Astrocyte (in vitro differentiated cells and primary cell): ENCODE measurements at places on chromosomes 7 and 10. TPM values are rescaled to one million over a fixed set of nuclear protein-coding genes. Genes with fewer than 3 reads are reported as not detected.
A peak's percentile ranks its signal among the peaks of the same experiment; 100 is the strongest.

DNA sequence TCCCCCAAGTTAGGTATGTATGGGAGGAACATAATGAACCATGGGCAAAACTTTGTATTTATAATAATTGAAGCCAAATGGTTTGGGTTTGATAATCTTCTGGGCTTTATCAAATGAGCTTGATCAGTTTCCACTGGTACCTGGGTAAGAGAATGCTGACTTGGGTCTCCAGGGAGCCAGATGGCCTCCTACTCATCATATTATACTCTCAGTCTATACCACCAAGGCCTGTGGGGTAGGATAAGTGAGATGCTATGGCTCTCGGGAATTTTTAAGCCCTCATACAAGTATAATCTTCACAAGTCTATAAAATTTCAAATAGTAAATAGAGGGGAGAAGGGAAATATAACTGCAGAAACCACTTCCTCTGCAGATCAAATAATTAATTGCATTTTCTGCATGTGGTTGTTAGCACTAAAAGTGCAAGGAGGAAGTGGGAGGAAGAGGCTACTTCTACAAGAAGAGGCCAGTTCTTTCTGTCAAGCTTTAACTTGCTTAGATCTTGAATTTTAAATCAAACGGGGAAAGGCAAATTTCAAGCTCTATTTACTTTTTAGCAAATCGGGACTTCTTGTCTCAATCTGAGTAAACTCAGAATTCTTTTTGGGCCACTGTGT is 349.0 kb downstream of the SORCS1 start:
- DNase-seq = no peak
- no peaks in the 10 kb centered on the region for H3K4me1 ChIP-seq
- no peaks in the 10 kb centered on the region for H3K27me3 ChIP-seq
- no peaks in the 10 kb centered on the region for H3K36me3 ChIP-seq
- H3K27ac ChIP-seq = no peak overlapping the region

- no peak overlapping the region for H3K4me3 ChIP-seq
- H3K27me3 ChIP-seq = no peaks in the 10 kb centered on the region
- no peaks in the 10 kb centered on the region for H3K36me3 ChIP-seq
- no peak overlapping the region for H3K27ac ChIP-seq
- H3K4me1 ChIP-seq = no peaks in the 10 kb centered on the region
These were observed 12.7 kb upstream of the EFCAB10 start for GRCh38 chr7:105594034-105594433.

DNA sequence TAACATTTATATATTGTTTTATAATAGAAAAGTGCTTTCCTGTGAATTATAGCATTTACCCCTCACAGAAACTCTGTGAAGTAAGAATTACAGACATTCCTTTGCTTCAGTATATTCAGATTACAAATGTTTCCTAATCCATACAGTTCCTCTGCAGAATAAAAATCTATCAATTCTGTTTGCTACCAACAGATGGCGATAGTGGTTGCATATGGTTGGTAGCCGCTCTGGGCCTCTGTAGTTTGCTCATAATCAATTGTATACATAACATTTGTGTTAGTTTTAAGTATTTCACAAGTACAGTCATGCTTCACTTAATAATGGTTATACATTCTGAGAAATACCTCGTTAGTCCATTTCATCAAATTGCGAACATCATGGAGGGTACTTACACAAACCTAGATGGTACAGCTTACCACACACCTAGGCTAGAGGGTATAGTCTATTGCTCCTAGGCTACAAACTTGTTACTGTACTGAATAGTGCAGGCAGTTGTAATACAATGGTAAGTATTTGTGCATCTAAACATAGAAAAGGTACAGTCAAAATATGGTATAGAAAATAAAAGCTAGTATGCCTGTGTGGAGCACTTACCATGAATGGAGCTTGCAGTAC is 94.4 kb upstream of the STEAP4 start:
- H3K27ac ChIP-seq = no peak overlapping the region
- H3K27me3 ChIP-seq = no peaks in the 10 kb centered on the region
- H3K4me3 ChIP-seq = no peak overlapping the region
- no peaks in the 10 kb centered on the region for H3K4me1 ChIP-seq
- no peak for DNase-seq

GPRIN2 gene
- total RNA-seq = 2.2 and 3.0 TPM in 2 replicates

GRCh38 chr7:30969604-30969970 is 5.8 kb downstream of the GHRHR start:
- no peaks in the 10 kb centered on the region for H3K36me3 ChIP-seq
- DNase-seq = no peak
- H3K4me3 ChIP-seq = no peak overlapping the region
- H3K27me3 ChIP-seq = peaks cover 45% of the 10 kb centered on the region
- no peak overlapping the region for H3K27ac ChIP-seq

FAM25A gene
- total RNA-seq = not detected in 2 replicates

GBX1 gene
- not detected in 2 replicates for total RNA-seq

DNA sequence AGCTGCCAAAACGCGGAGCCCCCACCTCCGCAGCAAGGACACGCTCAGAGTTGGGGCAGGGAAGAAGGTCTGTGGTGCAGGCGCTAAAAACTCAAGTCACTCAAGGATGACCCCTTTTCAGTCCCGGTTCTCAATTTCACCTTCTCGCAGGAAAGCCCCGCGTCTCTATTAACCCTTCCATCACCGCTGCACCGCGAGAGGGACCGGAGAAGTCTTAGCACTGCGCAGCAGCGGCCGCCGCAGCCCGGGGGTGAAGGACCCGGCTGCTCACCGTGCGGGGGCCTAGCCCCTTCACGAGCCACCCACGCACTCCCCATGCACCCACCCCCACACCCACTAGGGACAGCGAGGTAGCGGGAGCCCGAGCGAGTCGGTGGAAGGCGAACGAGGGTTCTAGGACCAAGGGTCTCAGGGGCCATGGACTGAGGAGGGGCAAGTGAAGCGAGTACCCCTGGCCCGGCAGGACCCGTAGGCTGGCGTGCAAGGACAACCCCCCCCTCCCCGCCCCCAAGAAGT is 162.9 kb downstream of the SH3PXD2A start:
- no peak overlapping the region for H3K27ac ChIP-seq
- no peaks in the 10 kb centered on the region for H3K36me3 ChIP-seq

TRIM74 gene
- total RNA-seq = 0.79 and 0.91 TPM in 2 replicates

DNA sequence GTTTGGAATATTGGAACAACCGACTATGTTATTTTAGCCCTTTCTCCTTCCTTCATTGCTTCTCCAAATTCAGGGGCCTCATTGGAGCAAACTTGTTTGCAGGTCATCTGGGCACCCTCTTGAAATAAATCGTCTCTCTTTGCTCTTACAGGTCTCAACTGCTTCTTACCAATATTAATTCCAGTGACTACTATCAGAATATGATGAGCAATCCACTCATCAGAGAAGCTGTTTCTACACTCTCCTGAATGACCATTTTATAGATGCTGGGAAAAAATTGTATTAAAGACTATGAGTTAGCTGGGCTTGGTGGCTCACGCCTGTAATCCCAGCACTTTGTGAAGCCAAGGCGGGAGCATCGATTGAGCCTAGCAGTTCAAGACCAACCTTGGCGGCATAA is 12.5 kb upstream of the HNRNPF start:
- DNase-seq = no peak
- no peak overlapping the region for H3K27ac ChIP-seq
- H3K27me3 ChIP-seq = no peaks in the 10 kb centered on the region
- no peaks in the 10 kb centered on the region for H3K36me3 ChIP-seq
- H3K4me3 ChIP-seq = no peak overlapping the region
- H3K4me1 ChIP-seq = peaks cover 5% of the 10 kb centered on the region

- H3K4me1 ChIP-seq = no peaks in the 10 kb centered on the region
- no peaks in the 10 kb centered on the region for H3K36me3 ChIP-seq
- no peaks in the 10 kb centered on the region for H3K27me3 ChIP-seq
- no peak for DNase-seq
These were observed 86.4 kb downstream of the WDR37 start for GRCh38 chr10:1142596-1142995.

GRCh38 chr10:31607481-31607880 is 288.5 kb downstream of the ZEB1 start:
- no peaks in the 10 kb centered on the region for H3K36me3 ChIP-seq
- H3K27ac ChIP-seq = no peak overlapping the region
- H3K4me1 ChIP-seq = peaks cover 6% of the 10 kb centered on the region
- H3K27me3 ChIP-seq = no peaks in the 10 kb centered on the region

DNA sequence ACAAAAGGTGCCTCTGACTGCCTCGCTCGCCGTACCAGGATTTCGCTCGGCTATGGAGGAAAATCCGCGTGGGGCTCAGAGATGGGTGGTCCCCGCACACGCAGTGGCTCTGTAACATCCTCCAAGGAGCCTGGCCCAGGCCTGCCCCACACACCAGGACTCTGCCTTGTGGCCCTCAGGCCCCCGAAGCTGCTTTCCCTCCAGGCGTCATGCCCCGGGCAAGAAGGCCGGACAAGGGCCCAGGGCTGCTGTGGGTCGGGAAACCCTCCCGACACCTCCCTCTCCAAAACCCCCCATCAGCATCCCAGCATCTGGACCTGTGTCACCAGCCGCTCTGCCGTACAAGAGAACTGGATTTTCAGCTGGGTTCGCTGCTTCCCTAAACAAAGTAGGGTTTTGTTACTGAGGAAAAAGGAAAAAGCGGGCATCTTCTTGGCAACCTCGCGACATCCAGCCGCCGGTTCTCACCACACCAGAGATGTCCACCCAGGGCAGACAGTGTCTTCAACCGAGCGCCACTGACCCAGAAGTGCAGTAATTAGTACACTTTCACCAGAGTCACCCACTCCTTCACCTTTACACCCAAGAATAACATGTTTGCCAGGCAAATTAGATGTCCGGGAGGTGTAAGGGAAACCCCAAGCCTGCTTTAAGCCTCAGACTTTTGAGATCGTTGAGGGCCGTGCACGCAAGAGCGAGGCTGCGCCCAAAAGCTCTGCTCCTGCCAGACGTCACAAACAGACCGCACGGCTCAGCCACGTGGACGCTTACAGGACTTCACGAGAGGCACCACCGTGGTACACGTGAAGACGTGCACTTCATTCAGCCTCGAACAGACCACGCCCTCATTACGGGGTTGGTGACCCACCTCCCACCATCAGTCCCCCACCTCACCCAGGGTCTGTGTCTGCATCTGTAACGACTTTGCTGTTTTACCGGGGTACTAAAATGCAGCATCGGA is 62.2 kb downstream of the DIP2C start:
- no peaks in the 10 kb centered on the region for H3K36me3 ChIP-seq
- no peak for DNase-seq
- H3K27ac ChIP-seq = no peak overlapping the region
- no peak overlapping the region for H3K4me3 ChIP-seq

GRCh38 chr10:104642658-104643302 is 1.7 kb downstream of the SORCS3 start:
- H3K36me3 ChIP-seq = no peaks in the 10 kb centered on the region
- H3K27ac ChIP-seq = no peak overlapping the region
- H3K27me3 ChIP-seq = peaks cover 41% of the 10 kb centered on the region
- H3K4me1 ChIP-seq = peaks cover 4% of the 10 kb centered on the region
- H3K4me3 ChIP-seq = peak overlapping the region; percentile 48

DNA sequence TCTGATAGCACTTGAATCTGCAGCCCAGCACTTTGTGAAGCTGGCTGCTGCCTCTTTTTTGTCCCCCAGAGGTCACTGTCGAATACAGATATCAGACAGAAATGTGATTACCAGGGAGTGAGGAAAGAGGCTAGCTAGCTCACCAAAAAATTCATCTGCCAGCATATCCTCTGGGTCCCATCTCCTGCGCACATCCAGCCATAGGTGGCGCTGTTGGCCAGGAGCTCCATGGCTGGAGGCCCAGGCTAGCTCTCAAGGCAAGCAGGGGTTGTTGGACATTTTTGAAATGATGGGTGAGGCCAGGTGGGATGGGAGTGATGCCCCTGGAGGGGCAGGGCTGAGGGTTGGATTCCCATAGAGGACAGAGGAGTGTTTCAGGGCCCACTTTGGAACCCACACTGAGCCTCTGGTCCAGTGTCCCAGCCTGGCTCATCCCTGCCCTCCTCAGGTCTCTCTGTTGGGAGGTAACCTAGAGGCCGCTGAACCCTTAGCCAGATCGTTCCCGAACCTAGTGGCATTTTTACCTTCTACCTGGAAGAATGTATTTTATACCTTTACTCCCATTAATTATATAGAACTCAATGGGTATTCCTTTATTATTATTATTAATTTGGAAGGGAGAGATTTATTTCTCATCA is 14.8 kb downstream of the DPCD start:
- peak; percentile 23 for DNase-seq
- H3K27me3 ChIP-seq = no peaks in the 10 kb centered on the region
- peaks cover 3% of the 10 kb centered on the region for H3K36me3 ChIP-seq
- no peaks in the 10 kb centered on the region for H3K4me1 ChIP-seq

GRCh38 chr10:130407052-130407451 is 270.9 kb downstream of the GLRX3 start:
- no peak overlapping the region for H3K4me3 ChIP-seq
- H3K27ac ChIP-seq = no peak overlapping the region
- no peak for DNase-seq
- H3K4me1 ChIP-seq = no peaks in the 10 kb centered on the region
- no peaks in the 10 kb centered on the region for H3K36me3 ChIP-seq

ZP3 gene
- total RNA-seq = 1.4 and 2.6 TPM in 2 replicates

- H3K4me3 ChIP-seq = no peak overlapping the region
- peaks cover 20% of the 10 kb centered on the region for H3K4me1 ChIP-seq
- H3K27me3 ChIP-seq = no peaks in the 10 kb centered on the region
- H3K36me3 ChIP-seq = no peaks in the 10 kb centered on the region
- DNase-seq = peak; percentile 75
- peak overlapping the region; percentile 67 for H3K27ac ChIP-seq
These were observed 316.6 kb downstream of the SNX13 start for GRCh38 chr7:17623546-17624185.

GRCh38 chr10:14949291-14949690 is 4.6 kb downstream of the DCLRE1C start:
- peaks cover 8% of the 10 kb centered on the region for H3K4me1 ChIP-seq
- no peak overlapping the region for H3K4me3 ChIP-seq
- H3K27ac ChIP-seq = no peak overlapping the region

DNA sequence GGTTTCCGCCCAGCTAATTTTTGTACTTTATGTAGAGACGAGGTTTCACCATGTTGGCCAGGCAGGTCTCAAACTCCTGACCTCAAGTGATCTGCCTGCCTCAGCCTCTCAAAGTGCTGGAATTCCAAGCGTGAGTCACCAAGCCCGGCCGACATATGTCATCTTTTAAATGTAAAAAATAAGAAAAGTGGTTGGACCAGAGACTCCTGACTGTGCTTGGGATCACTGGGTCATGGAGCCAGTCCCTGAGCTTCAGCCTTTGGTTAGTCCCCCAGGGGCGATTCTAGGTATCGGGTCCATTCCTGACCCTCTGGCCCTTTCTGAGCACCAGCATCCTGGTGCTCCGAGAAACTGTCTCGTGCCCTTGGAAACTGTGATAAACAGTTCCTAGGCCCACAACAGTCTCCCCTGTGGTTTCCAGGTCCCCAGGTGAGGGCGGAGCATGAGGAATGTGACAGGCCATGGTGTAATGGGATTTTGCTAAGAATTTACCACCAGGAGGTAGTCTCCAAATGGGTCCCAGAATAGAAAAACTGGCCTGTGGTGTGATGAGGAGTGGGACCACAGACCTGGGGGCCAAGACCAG is 32.8 kb downstream of the UBTD1 start:
- H3K4me1 ChIP-seq = peaks cover 20% of the 10 kb centered on the region
- H3K36me3 ChIP-seq = no peaks in the 10 kb centered on the region
- no peak overlapping the region for H3K4me3 ChIP-seq
- peak overlapping the region; percentile 7 for H3K27ac ChIP-seq
- H3K27me3 ChIP-seq = no peaks in the 10 kb centered on the region
- peak; percentile 40 for DNase-seq

GRCh38 chr7:120714945-120715344 is 143.0 kb downstream of the TSPAN12 start:
- no peaks in the 10 kb centered on the region for H3K27me3 ChIP-seq
- H3K27ac ChIP-seq = no peak overlapping the region
- no peaks in the 10 kb centered on the region for H3K36me3 ChIP-seq
- no peaks in the 10 kb centered on the region for H3K4me1 ChIP-seq
- H3K4me3 ChIP-seq = no peak overlapping the region

- H3K36me3 ChIP-seq = no peaks in the 10 kb centered on the region
- H3K27ac ChIP-seq = peak overlapping the region; percentile 91
- H3K4me3 ChIP-seq = no peak overlapping the region
- peak; percentile 93 for DNase-seq
These were observed 18.8 kb upstream of the GNA12 start for GRCh38 chr7:2862831-2863361.

CBLL1 gene
- total RNA-seq = 27.3 and 28.3 TPM in 2 replicates
